ENCODE measurements at places on chromosomes 16 and 17.

DNA sequence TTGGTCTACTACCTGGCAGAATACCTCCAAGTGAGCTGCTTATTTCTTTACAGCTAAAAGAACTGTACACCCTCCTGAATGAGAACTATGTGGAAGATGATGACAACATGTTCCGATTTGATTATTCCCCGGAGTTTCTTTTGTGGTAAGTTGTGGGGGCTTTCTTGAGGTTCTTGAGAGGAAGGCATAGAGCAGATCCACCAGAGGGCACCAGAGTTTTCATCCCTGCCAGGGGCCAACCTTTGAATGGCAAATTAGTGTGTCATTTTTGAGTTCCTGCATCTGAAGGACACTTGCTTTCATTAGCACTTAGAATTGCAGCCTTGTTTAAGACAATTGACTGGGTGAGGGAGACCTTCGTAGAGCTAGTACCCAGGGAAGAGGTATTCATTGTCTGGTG lies 35.0 kb downstream of the NMT1 start:
- peak; percentile 48 for DNase-seq

DNA sequence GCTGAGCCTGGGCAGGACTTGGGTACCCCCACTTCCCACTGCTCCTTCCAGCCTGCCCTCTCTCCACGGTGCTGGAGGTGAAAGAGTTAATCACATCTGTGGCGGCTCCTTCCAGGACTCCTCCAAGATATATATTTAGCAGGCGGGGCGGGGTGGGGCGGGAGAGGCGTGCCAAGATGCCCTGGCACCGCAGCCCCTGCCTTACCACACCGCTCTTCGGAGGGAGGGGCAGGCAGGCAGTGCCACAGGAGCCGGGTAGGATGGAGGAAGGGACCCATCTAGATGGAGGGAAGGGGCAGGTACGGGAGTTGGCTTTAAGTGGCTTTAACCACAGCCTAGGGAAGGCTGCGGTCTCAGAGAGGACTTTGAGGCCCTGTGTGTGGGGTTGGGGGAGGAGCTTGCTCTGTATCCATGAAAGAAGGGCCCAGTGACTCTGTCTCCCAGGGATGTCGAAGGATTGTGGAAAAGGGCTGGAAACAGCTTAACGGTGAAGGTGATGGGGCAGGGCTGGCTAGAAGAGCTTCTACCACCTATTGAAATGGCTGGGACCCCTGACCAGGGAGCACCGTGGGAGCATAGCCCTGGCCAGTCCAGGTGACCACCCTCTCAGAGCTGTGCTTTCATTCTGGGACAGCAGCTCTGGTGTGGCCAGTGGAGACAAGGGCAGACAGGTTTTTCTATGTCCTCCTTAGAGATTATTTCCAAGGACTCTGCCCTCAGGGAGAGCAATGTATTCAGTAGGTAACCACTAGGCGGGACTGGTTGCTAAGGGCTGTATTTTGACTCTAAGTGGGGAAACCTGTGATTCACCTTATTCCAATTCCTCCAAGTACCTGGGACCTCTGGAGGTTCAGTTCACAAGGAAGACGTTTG lies 13.0 kb downstream of the GPR142 start:
- peak; percentile 43 for DNase-seq

DNA sequence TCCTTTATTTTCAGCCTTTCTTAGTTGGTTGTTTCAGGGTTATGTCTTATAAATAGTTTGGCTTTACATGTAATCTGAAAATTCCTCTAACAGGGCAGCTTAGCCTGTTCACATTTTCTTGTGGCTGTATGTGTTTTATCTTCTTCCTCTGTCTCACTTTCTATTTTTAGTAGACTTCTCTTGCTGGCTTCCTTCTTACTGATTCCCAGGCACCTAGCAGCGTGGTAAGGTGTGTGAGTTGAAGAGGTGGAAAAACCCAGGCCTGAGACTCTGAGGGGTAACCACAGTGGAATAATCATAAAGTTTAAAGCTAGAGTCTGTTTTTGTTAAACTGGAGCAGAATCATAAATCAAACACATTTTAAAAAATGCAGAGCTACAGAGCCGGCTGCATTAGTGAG lies 190.9 kb downstream of the LGALS9B start:
- DNase-seq: peak; percentile 16

DNA sequence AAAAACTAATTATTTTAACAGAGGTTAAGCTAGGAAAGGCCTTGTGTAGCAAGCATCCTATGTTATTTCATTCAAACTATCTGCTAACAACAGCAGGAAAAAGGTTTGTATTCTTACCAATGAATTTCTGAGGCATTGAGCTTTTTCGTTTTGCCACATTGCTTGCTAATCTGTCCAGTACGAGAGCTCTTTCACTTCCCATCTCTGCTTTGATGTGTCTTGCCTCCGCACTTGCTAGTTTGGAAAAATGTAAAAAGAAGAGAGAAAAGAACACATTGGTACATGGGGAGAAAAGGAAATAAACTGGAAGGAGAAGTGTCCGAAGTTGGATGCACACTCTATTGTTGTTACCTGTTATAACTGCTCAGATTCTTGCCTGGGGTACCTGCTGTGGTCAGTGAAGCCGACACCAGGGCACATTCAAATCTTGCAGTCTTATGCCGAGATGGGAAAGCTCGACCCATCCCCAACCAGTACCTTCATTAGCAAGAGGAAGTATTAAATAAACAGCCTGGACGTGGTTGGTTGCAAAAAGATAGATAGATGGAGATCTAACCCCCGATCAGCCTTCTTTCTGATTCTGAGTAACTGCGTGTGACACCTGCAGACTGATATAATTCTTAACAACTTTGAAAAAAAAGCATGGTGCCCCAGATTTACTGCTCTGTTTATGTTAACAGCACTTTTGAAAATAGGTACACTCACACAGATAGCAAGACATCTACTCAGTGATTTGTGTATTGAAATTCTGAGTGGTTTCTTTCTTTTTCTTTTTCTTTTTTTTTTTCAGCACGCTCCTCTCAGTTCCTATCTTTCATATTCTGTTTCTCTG lies 40.0 kb downstream of the GRB7 start:
- DNase-seq: no peak

GRCh38 chr16:2082983-2083364 lies 35.2 kb downstream of the TSC2 start:
- no peak for DNase-seq

DNA sequence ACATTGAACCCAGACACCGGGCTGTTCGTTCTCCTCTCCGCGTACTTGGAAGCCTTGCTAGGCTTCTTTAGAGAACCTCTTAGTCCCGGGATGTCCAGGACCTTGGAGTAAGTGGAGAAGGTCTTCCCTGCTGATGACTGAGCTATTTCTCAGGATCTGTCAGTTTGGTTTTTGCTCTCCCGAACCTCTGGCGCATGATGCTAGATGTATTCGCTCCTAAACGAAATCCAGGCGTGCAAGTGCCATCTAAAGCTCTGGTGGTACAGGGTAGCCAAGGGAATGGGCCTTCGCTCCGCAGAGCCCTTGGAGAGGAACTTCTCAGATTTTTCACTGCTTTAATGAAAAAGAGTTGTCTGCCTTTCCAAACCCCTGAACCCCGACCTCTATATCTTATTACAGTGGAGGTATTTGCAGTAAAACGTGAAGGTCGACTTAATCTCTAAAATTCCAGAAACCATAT lies 547 bp downstream of the VMP1 start:
- DNase-seq: no peak

DNA sequence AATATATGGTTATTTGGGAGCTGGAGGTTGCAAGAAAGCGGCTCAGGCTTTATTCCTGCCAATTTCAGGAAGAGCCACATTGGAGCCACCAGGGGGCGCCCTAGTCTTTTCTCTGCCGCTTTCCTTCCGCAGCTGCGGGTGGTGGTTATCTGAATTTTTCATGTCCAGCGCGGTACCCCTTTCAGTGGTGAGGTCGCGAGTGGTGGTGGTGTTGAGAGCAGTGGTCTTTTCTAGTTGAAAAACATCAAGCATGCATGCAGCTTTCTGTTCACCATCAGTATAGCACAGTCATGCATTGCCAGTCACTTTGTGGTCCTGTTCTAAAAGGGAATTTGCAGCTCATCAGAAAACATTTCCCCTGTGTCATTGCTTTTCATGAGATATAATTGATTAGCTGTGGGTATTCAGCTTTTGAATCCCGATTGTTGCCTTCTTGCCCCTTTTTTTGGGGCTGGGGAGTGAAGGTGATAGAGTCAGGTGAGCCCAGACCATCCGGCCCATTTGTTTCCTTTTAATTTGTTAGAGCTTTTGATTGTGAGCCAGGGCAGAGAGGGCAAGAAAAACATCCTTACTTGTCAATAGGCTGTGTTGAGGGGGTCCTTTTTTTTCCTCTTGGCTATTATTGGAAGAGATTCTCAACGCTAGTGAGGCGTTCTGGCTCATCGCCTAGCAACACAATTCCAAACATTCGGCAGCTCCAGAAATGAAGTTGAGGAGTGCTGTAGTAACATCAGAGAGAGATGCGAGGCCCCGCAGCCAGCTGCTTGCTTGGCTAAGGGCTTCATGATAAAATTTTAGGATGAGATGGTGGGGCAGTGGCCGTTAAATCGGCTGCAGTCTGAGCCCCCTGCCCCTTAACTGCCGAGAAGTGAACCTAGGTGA lies 119.0 kb downstream of the SNX29 start:
- peak; percentile 72 for DNase-seq

GRCh38 chr17:21125862-21126261 lies 902 bp upstream of the DHRS7B start:
- peak; percentile 90 for DNase-seq

DNA sequence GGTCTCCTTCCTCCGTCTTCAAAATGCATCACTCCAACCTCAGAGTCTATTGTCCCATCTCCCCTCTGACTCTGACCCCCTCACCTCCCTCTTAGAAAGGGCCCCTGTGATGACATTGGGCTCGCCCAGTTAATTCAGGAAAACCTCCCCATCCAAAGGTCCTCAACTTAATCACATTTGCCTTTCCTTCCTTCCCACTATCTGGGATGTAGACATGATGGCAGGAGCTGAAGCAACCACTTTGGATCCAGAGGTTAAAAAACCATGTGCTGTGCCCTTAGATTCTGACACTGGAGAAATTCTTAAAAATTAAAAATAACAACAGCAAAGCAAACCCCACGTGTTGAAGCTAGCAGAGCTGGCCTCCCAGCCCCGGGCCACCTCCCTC lies 80.2 kb downstream of the ZDHHC7 start:
- no peak for DNase-seq

- DNase-seq: no peak
Observed at GRCh38 chr17:48617471-48618255, 2.6 kb upstream of the HOXB8 start.

DNA sequence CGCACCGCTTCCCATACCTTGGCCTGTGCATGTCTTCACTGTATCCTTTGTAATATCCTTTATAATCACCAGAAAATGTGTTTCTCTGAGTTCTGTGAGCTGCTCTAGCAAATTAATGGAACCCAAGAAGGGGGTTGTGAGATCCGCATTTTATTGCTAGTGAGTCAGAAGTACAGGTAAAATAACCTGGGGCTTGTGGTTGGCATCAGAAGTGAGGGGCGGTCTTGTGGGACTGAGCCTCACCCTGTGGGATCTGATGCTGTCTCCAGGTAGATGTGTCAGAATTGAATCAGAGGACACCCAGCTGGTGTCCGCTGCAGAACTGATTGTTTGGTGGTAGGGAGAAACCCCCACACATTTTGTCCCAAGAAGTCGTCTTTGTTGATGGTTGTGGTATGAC lies 382.4 kb downstream of the SNX29 start:
- DNase-seq: no peak

- DNase-seq: no peak
Observed at GRCh38 chr16:55815320-55815719, 17.6 kb downstream of the CES1 start.

- peak; percentile 53 for DNase-seq
Observed at GRCh38 chr17:73595479-73595878, 48.8 kb downstream of the SDK2 start.
